Mesothelial cell of epicardium (in vitro differentiated cells): ENCODE measurements at places on chromosomes 12 and 14.

DNA sequence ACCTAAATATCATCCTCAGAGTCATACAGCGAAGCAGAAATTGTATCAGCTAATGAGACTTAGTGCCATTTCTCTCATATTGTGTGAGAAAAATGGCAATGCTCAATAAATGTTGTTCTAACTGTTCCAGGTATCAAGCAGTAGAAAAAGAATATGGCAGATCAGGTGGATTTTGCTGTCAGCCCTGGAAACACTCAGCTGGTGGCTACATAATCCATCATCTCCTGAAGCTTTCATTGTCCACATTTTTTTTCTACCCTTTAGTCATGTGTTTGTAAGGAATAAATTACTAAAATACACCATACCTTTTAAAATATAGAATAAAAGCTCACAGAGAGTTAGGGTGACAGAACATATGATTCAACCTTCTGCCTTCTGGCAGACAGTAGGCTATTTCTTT lies 840.3 kb downstream of the DIO2 start:
- DNase-seq = no peak

- no peak for DNase-seq
Observed at GRCh38 chr12:64740646-64741045, 18.6 kb downstream of the GNS start.

DNA sequence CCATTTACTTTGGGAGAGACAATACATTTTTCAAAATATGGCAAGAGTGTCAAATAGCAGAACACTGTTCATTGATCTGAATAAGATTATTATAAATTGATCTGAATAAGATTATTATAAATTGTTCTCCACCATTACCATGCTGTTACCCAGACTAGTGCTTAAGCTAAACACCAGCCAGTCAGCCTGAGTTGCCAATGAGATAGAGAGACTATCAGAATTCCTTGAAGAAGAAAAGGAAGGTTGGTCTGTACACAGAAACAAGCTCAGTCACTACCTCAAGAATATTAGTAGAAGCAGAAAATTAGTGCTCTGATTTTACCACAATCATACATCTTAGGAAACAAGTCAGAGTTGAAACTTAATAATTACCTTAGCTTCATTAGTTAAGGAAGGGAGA lies 469.8 kb downstream of the FOXG1 start:
- DNase-seq = no peak

- DNase-seq = no peak
Observed at GRCh38 chr12:27081668-27082111, 688 bp downstream of the C12orf71 start.
